NCI-H2081 treated with DMSO at 0.1 percent for 48 hours (cell line): ENCODE measurements at places on chromosomes 3 and 15.

GRCh38 chr15:60682115-60682514, 203.2 kb upstream of the ICE2 start:
- DNase-seq: no peak

DNA sequence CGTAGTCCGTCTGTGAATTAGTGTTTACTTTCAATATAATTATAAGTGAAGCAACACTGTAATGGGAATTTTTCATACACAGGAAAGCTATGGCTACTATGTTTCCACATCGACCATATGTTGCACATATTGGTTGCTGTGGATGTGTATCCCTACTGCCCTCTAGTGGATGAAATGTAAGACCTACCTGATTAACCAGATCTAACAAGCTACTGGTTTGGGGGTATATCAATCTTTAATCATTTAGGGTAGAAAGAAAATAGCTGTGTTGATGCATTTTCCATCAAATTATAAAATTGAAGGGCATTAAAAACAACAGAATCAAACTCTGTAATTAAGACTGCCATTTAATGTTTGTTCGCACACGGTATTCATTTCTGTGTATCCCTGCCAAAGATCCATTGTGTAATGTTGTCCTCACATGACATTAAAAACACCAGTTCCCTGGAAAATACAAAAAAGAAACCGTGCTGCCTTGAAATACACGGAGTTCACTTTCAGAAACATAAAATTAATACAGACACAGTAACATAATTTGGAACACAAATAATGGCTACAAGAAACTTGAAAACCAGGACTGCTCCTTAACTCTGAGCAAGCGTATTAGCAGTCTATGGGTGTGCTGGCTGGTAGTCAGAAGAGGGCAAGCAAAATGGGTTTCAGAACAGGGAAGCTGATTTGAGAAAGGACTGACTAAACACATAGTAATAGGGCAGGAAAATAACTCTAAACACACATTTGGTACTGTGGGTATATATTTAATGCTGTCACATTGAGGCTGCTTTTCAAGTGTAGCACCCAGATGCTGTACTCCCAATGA, 125.1 kb downstream of the TIGIT start:
- peak; percentile 69 for DNase-seq

DNA sequence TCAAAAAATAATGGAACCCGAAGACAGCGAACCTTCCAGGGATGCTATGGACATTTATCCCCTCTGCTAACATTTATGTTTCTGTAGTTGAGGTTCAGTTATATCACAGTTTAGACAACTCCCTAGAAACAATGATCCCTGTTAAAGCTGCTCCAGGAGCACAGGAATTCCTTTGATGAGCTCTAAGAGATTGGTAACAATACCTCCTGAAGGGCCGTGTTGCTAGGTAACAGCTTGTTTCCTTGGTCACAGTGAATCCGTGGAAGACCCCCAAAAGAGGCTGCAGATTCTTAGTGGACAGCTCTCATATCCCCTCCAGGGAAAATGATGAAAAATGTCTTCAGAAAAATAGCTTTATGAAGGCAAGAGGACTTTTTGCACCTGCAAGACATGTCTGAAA, 160.2 kb downstream of the SERPINI1 start:
- no peak for DNase-seq

GRCh38 chr15:77464129-77464865, 43.6 kb downstream of the HMG20A start:
- no peak for DNase-seq

DNA sequence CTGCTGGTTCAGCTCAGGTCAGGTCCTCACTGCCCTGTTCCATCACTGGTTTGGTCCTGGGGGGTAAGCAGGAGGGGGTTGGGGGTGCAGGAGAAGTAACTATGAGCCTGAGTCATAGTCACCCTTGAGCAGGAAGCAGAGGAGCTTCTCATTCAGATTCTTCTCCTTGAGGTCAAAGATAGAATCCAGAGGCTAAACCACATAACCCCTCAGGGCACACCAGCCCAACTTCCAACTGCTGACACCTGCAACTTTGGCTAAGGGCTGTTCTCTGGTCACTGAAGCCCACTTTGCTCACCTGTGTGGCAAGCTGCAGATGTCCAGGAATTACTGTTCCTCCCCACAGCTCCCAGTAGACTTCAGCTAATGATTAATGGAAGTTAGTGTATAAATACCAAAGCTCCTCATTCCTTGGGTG, 48.8 kb upstream of the LRRFIP2 start:
- DNase-seq: no peak

GRCh38 chr3:178271740-178272387, 264.4 kb upstream of the KCNMB2 start:
- DNase-seq: no peak

- DNase-seq: no peak
Observed at GRCh38 chr3:123605789-123606234, 21.0 kb upstream of the HACD2 start.

GRCh38 chr3:159685801-159686200, 302.8 kb upstream of the IL12A start:
- no peak for DNase-seq

GRCh38 chr3:14512281-14512941, 27.7 kb downstream of the GRIP2 start:
- DNase-seq: no peak

GRCh38 chr3:62703451-62704167, 171.6 kb downstream of the CADPS start:
- no peak for DNase-seq

DNA sequence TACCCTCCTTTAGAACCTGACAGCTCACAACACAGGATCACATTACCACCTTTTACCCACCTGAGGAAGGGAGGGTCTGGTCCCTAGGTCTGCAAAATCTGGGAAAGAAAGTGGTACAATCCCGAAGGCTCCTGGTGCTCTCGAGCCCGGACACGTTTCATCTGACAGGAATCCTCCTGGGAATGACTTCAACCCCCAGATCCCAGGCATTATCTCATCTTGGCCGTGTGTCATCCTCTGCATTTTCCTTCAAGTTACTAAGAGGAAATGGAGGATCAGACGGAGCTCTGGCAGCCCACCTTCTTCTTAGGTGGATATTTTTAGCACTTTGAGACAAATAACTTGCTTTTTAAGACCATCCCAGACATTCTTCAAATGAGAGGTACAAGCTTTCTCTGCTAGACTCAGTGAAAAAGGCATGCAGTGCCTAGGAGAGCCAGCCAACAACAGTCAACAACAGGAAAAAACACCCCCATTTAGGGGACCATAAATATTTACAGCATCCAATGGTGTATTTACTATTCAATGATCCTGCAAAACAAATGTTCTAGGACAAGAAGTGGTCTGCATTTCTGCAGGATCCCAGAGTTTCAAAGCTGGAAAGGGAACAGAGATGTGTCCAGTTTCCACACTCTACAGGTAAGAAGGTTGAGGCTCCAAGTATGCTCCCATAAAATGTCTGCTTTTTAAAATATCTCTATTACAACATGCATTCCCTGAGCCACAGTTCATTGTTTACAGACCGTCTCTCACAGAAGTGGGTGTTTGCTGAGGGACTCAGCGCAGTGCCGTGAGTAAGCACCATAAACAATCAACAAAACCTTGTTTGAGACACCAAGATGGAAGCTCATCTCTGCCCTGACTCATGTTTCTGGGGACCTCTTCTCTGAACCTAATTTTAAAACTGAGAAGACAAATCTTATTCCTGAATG, 38.3 kb upstream of the ARHGEF3 start:
- no peak for DNase-seq

- DNase-seq: no peak
Observed at GRCh38 chr15:96321639-96322535, 8.6 kb upstream of the NR2F2 start.

GRCh38 chr15:47756872-47757271, 39.6 kb downstream of the SEMA6D start:
- DNase-seq: no peak

DNA sequence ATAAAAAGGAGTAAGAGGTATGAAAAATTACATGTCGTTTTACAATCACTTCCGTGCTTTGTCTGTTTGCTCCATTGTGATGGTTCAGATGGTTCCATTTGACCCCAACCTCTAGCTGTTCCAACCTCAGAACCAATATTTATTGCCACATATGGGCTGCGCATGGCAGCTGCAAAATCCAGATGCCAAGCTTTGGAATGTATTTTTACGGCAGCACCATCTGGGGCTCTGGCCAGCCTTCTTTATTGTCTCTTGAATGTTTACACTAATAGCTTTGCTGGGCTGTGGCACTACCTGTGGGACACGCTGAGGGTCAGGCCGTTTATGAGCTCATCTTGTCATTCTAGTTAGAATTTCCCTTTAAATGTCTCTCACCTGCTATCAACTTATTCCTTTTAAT, 219.8 kb downstream of the ROBO2 start:
- DNase-seq: peak; percentile 77

DNA sequence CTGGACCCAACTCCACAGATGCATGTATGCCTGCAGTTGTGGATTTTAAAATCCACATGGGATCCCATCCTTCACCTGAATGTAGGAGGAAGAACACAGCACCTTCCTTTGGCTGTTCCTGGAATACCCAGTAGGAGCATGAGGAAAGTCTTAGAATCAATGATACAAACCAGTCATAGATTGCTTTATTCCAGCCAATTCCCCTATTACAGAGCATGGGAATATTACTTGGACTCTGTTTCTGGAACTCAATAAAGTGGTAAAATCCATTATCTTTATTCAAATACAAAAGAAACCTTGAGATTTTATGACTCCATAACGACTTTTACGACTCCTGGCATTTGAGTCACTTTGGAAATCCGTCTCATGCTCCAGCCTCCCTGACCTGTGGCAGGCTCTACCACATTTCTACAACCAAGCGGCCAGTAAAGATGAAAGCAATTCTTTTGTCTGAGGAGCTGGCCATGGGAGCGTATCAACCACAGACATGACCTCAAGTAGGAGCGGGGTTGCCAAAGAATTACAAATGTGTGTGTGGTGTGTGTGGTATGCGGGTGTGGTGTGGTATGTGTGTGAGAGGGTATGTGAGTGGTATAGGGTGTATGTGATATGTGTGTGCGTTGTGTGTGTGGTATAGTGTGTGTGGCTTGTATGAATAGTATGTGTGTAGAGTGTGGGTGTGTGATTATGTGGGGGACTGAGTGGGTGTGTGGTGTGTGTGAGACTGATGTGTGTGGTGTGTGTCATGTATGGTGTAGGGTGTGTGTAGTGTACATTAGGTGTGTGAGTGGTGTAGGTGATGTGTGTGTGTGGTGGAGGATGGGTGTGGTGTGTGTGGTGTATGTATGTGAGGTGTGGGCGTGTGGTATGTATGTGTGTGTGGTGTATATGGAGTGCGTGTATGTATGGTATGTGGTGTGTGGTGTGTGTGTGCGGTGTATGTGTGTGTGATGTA, 40.0 kb downstream of the ARRDC4 start:
- no peak for DNase-seq

- DNase-seq: no peak
Observed at GRCh38 chr3:11047500-11047899, 55.0 kb downstream of the SLC6A1 start.

DNA sequence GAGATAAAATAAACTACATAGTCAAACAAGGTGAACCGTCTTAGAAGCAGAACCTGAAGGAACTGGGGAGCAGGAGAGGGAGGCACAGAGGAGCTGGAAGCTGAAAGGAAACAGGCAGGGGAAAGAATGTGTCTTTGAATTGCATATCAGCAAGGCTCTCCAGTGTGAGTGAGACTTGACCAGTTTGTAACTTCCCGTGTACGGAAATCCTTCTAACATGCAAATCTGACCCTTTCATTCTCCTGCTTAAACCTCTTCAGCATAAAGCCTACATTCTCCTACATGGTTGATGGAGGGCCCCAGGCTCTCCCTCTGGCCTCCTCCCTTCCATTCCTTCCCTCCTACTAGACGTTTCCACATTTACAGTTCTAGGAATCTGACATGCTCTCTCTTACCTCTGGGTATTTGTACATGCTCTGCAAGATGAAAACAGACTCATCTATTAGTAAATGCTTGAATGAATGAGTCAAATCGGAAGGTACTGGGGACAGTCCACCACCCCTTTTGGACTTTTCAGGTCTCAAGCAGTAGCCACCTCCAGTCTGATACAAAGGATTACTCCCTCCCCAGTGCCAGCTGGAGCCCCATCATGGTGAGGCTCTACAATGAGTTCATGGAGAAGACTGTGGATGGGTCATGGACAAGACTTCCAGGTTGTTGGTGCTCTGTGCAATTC, 6.1 kb upstream of the SLC25A38 start:
- no peak for DNase-seq

- no peak for DNase-seq
Observed at GRCh38 chr3:99702953-99703943, 64.9 kb downstream of the COL8A1 start.

DNA sequence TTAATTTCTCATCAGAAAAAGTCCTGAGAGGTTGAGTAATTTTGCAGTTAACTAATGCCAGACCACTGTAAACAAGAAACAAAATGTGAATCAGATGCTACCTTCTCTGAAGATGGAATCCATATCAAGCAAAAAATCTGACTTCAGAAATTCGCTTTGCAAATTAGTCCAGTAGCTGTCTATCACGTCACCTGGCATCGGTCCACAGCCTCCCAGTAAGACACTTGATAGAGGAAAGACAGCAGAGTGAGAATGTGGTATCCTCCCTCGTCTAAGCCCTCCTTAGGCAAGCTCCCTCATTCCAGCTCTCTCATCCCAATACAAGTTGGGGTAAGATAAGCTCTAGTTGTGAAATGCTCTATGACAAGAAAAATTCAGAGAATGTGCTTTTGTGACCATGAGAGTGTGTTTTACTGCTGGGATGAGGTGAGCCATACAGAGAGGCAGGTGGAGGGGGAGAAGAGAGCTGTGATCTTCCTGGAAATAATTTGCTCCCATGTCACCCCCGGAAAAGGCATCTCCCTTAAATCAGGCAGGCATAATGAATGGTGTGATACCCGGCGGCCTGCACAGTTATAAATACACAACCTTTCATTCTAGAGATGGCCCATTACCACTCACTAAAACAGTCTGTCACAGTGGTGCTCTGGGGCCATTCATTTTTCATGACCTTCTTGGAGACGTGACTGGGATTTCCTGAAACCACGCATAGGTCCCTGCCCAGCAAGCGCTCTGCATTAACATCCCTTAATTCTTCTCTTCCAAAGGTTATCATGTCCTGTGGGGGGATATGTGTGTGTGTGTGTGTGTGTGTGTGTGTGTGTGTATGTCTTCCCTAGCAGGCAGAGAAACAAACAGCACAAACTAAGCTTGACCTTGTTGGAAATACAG, 602.0 kb upstream of the KCNMB2 start:
- no peak for DNase-seq

DNA sequence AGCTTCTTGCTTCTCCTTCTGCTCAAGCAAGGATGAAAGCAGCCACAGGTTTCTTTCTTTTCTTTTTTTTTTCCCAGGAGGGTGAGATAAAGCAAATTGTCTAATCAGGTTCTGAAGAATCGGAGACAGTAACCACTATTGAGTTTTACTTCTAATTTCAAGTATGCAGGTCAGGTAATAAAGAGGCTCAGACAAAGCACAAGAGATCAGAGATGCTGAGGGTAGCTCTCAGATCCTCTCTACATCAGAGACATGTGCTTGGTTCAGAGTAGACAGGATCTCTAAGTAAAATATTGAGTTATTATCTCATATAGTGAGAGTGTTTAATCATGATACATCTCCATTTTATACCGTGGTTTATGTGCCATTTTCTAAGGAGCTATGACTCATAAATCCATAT, 168.5 kb downstream of the NFKBIZ start:
- DNase-seq: no peak
